ENCODE measurements at places on chromosomes 2 and 18.

DNA sequence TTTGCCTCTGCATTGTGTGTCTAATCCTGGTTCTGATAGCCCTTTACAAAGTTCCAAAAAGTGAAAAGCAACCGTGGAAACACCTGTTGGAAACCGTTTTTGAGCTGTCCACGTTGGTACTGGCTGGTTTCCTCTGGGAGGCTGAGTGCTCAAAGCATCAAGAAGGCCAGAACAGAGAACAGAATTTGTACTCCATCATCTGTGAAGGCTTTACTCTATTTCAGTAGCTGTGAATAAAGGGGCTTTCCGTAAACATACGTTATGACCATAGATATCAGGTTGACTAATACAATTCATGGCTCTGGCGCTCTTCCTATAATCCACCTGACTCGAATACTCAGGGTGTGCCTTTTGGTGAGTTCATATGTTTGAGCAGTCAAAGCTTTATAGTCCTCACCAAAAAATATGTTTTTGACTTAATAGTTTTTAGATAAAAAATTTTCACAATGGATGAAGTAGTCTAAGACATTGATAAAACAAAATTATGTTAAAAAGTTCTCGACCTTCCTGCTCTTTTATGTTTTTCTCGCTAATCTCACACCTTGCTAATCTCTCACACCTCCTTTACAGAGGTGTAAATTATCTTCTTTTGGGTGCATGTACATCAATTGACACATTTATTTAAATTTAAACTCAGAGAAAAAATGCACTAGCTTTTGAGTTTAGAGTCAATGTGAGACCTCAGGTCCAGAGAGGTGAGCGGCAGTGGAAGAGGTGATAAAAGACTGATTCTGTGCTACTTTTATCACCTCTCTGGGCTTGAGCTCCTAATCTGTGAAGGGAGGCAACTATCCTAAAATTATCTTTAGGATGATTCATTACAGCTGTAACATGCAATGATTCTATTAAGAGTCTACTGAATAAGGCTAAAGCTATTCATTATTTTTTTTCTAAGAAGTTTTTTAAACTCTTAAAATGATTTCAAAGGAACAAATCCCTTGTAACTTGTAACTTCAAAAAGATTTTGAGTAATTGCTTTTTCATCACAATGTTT lies 65.3 kb downstream of the CXCR4 start:
- DNase-seq = peak; percentile 63

DNA sequence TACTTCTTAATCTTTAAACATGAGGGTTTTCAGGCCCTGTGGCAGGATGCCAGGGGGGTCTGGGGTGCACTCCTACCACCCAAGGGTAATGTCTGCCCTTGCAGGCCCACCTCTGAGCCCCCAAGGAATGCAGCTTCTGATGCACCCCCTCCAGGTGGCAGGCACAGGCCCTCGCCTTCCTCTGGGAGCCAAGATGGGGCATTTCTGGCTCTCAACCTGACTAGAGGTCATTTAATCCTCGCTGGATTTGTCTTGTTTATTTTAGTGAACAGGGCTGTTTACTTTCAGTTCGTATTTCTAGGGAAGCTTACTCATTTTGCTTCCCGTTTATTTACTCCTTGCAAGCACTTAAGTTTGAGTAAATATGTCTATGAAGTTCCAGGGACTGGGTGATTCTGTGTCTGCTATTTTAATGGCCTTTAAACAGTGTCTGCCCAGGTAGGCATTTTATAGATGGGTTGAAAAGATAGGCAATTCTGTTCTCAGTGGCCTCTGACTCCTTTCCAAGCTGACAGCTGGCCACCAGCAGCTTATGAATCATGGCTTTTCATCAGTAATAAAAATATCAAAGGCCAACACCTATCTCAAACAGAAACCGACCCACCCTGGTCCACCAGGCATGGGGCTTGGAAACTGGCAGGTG lies 11.1 kb upstream of the DNPEP start:
- no peak for DNase-seq

- DNase-seq = no peak
Measured at GRCh38 chr2:136146564-136146963, 28.6 kb upstream of the CXCR4 start.

DNA sequence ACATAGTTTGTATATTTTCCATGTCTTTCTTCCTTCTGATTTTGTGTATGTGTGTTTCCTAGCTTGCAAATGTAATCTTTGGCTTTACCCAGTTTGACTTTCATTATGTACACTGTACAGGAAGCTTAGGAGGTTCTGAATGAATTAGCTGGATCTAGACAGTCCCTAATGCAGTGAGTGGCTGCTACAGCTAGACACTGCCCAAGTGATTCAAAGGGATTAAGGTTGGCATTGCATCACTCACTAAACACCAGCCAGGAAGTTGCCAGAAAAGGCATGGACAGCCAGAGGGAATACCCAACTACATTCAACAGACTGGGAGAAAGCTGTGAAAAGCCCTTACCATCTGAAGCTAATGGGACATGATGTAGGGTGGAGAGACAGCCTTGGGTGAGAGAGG lies 316.0 kb upstream of the MEX3C start:
- no peak for DNase-seq

- no peak for DNase-seq
Measured at GRCh38 chr2:66576561-66577320, 141.8 kb downstream of the MEIS1 start.

All from CD4-positive, alpha-beta T cell treated with Interleukin-15 for 4 hours (primary cell).